ENCODE measurements at places on chromosomes 3 and 15.

DNA sequence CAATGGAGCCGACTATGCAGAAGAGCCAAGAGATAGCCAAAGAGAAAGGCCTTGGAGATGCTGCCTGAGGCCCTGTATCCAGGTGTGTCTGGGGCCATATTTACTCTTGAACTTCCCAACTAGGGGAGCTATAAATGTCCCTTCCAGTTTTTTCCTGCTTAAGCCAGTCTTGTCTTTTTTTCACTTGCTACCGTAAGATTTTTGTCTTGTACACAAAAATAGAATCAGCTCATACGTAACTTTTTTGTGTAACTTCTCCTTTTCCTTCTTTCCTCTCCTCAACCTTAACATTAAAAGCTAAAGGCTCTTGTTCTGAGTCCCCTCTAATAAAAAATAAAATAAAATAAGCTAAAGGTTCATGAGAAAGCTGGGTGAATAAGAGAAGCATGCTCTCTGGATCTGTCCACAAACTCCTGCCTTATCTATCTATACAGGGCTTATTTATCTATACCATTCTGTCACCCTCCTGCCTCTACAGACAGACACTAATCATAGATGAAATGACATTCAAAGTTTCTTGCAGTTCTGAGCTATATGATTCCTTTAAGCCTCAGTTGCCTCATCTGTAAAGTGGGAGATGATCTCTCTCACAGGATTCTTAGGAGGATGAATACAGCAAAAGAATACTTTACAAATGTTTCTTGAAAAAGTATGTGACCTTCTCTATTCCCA, 4.6 kb downstream of the SUMF1 start:
- no peak for DNase-seq

GRCh38 chr15:58454950-58455401, 23.2 kb downstream of the LIPC start:
- no peak for DNase-seq

DNA sequence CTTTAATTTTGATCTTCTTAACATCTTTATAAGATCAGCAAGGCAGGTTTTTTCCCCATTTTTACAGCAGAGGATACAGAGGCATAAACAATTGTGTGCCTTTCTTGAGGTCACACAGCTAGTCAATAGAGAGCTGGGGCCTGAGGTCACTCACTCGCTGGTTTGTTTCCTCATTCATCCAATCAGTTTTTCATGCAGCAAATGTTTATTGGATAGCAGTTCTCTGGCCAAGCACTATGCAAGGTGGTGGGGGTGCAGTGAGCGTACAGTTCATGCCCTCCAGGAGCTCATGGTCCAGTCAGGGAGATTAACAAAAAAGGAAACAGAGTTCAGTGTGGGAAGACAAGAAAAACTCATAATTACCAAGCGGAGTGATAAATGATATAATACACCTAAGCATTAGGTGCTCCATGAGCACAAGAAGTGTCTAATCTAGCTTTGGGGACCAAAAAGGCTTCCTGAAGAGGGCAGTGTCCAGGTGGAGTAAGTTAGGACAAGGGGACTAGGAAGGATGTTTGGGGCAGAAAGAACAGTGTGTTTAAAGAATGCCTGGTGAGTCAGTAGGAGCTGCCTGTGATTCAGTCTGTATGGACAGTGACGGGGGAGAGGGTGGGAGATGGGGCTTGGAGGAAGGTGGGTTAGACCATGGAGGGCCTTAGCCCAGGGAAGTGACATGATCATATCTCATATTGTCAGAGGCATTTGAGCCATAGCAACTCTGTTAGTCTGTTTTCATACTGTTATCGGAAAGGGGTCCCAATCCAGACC, 29.3 kb downstream of the MAP2K5 start:
- no peak for DNase-seq

DNA sequence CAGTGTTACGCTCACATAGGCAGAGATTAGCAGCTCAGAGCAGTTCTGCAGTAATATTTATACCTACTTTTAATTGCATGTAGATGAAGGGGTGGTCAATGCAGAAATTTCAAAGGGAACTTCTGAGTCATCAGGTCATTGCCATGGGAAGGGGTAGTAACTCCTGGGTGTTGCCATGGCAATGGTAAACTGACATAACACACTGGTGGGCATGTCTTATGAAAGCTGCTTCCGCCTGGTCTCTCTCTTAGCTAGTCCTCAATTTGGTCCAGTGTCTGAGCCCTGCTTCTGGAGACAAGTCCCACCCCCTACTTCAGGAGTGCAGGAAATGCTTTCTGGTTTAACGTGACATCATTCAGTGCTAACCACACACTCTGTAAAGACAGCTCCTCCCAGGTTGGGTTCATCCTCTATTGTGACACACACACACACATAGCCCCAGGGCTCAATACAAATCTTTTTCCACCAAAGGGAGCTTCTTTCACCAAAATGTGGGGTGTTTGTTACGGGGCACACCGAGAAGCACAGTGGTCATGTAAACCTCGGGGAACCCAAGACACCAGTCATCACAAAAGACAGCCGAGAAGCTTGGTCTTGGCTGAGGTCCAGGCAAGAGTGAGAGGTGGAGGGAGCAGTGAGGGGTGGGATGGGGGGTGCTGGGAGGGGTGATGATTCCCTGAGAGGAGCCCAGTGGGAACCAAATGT, 74.5 kb downstream of the TLE3 start:
- DNase-seq = no peak

DNA sequence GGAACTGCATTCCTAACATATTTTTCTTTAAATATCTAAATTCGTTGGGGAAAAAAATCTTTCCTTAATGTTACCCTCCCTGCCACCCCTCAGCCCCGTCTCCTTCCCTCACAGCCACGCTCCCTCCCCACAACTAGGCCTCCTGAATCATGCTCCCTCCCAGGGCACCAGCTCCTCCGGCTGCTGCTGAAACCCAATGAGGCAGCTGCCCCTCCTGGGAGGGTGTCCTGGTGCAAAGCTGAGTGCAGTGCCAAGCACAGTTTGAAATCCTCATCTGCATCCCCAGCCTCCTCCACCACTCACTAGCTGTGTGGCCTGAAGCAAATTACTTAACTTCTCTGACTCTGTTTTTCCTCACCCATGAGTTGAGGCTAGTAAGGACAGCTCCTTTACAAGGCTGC, 2.7 kb upstream of the NR2E3 start:
- no peak for DNase-seq

DNA sequence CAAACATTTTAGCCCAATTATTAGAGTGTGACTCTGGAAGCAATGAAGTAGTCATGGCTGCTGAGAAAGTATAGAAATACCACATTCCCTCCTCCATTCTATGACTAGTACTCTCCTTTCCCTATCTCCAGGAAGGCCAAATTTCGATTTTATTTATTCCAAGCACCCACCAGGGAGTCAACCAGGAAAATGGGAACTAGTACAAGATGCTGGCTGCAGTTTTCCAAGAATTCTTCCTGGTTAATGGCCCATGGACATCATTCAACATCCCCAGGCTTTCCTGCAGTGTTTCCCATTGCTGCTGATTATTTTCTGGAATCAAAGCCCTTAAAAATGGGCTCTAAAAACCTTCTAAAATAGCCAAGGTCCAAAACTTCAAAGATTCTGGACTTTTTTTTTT, 247.9 kb upstream of the STT3B start:
- DNase-seq = no peak

DNA sequence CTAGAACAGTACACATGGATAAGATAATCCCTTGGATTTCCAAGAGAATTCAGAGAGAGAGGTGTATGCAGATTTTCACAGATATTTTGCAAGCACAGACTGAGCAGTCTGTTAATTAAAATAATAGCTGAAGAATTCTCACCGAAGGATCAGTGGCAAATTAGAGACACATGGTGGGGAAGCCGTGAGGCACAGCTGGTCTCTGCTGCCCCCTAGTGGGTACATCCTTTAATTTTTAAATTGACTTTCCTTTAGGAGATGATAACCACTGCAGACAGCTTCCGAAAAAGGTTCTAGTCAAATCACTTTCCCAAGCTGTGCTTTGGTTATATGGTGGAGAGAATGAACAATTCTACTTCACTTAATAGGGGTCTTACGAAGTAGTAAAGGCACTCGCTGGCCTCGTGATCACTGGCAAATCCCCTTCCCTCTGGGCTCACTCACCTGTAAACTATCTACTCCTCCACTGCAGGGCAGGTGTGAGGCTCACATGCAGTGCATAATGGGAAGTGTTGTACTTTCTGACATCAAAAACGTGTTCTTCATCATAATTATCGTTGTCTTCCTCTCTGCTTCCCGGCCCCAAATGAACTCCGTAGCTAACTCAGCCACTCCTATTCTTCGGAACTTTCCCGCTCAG, 19.5 kb downstream of the MESD start:
- no peak for DNase-seq

All from stimulated activated CD8-positive, alpha-beta memory T cell treated with anti-CD3 and anti-CD28 coated beads, Interleukin-15, amount 100 ng/mL, for 24 hours (primary cell).